Suppressor macrophage (primary cell): ENCODE measurements at places on chromosomes 3 and 15.

- no peak for DNase-seq
Measured at GRCh38 chr3:144773350-144773749, 801.7 kb downstream of the DIPK2A start.

DNA sequence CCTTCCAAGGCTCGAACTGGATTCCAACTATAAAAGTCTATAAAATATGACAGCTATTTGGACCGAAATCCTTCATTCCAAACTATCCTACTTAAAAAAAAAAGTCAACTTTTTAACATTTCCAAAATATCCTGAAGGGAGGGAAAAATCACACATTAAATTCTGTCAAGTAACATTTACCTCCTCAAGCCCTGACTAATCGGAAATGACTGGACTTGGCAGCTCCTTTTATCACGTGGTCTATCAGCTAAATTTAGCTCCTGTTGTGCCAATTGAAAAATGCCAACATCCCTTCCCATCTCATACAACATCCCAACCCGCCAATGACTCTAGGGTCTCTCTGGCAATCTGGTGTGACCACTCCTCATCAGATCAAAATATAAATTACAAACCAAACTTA, 297.9 kb downstream of the FHIT start:
- no peak for DNase-seq

- no peak for DNase-seq
Measured at GRCh38 chr3:32105291-32106131, 909 bp upstream of the GPD1L start.

DNA sequence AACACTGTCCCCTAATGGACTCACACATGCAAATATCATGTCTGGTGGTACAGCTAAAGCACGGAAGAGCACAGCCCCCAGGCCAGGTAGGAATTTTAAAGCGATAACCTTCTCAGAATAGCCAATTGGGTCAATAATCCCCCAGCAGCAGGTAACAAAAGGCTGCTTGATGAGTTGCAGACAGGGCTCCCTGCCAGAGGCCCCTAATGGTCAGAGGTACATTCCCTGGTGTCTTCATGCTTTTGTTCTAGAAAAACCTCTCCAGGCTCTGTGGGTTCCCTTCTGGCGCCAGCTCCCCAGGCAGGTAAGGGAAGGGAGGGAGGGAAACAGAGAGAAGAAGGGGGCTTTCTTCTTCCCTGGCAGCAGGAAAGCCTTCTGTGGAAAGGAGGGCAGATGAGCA, 43.4 kb upstream of the PRTG start:
- no peak for DNase-seq

- no peak for DNase-seq
Measured at GRCh38 chr3:15171096-15171495, 35.0 kb upstream of the CAPN7 start.

- no peak for DNase-seq
Measured at GRCh38 chr3:59710554-59710953, 660.7 kb upstream of the CFAP20DC start.

- DNase-seq = no peak
Measured at GRCh38 chr3:185720326-185720725, 104.5 kb downstream of the IGF2BP2 start.

- DNase-seq = no peak
Measured at GRCh38 chr3:68056556-68056955, 402.1 kb upstream of the SUCLG2 start.

GRCh38 chr3:122974764-122975162, 52.8 kb downstream of the SEMA5B start:
- DNase-seq = no peak

DNA sequence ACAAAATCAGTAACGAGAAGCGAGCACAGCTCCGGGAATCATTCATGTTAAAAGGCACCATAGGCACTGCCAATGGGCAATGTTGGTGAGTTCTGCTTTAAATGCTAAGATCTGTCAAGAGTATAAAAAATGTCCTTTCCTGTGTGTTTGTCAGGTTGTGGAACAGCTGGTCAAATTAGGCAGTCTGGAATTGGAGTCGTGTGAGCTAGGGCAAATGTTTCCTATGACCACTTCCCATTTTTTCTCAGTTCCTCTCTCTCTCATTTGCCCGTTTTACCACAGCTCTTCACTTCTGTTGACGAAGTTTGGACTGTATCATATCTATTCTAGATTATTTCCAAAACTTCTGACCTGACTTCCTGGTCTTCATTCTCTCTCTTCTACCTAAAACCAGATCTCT, 60.8 kb upstream of the GOLIM4 start:
- peak; percentile 89 for DNase-seq

DNA sequence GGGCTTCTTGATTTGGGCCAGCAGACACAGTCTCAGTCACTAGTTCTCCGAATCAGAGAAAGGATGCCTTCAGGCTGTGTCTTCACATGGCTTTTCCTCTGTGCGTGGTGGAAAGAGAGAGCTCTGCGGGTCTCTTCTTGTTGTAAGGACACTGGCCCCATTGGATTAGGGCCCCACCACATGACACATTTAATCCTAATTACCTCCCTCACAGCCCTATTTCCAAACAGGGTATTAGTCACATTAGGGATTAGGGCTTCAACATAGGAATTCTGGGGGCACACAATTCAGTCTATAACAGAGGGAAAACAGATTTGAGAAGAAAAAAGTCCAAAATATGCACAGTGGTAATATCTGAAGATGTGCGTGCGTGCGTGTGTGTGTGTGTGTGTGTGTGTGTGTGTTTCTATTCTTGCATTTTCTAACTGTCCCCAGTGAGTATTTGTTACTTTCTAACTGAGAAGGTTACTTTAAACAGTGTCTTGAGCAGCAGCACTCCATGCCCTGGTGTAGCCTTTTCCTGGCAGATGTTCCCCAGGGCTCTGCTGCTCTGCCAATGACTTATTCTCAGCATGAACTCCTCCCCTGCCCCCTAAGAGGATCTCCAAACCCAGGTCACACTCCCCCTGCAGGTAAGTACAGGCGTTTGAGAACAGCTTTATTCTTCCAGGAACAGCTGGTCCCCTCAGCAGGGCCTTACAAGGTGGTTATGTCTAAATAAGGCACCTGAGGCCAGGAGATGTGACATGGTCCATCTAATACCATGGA, 72.9 kb downstream of the RPL39L start:
- no peak for DNase-seq

GRCh38 chr3:124518350-124518749, 211.9 kb upstream of the UMPS start:
- no peak for DNase-seq

DNA sequence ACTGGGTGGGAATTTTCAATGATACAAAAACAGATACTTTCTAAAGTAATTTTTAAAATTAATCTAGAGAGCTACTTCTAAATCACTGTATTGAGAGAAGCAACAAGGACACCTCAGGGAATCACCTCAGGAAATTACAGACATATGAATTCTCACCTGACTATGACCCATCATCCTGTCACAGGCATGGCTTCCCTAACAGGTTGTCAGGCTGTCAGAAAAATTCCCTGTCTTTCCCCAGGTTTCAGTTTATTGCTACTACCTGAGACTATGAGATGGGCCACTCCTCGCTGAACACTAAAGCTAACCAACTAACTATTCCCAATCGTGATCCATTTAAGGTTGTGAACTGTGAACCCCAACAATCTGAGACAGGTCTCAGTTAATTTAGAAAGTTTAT, 66.1 kb downstream of the CD200 start:
- no peak for DNase-seq

DNA sequence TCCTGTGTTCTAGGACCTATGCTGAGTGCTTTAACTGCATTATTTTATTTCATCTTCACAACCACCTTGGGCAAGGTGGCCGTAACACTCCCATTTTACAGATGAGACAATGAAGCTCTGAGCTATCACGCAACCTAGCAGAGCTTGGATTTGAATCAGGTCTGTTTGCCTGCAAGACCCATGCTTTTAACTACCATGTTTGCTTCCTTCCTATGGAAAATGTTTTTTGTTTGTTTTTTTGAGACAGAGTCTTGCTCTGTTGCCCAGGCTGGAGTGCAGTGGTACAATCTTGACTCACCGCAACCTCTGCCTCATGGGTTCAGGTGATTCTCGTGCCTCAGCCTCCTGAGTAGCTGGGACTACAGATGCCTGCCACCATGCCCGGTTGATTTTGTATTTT, 24.7 kb upstream of the HERC1 start:
- DNase-seq = no peak

DNA sequence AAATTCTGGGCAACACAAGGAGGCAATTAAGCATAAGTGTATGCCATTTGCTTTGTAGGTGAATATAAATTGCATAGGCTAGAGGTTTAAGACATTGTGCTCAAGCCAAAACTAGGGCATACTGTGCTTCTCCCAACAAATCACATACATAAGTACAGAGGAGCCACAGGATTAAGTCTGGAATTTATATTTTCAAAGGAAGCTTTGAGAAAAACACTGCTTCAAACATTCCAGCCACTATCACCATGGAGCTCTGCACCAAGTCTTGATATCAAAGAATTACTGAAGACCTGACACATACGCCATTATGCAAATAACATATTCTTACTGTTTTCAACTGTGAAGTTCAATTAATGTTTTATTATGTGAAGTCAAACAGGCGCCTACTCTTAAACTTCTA, 119.4 kb upstream of the NPHP3 start:
- DNase-seq = no peak

DNA sequence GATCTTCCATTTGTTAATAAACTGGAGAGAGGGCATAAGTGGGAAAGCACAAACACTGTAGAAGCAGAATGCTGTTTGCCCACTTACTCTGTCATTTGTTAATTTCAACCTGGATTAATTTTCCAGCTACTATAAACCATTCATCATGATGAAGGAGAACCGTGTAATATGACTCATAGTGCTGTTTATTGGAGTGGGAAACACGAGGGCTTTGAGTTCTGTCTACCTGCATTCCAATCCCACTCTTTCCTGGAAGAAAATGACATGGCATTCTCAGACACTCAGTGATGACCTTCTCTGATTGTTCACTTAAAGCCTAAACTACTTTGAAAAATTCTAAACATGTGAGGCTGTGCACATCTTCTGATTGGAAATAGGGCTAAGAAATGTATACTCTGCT, 826.7 kb downstream of the AGBL1 start:
- no peak for DNase-seq

DNA sequence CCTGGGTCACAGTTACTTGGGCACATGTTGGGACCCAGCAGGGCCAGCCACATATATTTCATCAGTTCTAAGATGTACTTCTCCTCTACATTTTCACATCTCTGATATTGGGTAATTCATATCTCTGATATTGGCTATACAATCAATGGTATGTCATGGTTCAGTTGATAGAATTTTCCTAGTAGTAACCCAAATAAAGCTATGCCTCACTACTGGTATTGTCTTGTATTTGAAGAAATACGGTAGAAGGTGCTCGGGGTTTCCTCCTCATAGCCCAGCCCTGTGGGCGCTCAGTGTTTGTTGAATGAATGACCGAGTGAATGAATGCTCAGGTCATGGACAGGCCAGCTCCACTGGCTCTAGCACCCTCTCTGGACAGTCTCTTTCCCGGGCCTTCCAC, 94.1 kb downstream of the RAB11A start:
- no peak for DNase-seq

DNA sequence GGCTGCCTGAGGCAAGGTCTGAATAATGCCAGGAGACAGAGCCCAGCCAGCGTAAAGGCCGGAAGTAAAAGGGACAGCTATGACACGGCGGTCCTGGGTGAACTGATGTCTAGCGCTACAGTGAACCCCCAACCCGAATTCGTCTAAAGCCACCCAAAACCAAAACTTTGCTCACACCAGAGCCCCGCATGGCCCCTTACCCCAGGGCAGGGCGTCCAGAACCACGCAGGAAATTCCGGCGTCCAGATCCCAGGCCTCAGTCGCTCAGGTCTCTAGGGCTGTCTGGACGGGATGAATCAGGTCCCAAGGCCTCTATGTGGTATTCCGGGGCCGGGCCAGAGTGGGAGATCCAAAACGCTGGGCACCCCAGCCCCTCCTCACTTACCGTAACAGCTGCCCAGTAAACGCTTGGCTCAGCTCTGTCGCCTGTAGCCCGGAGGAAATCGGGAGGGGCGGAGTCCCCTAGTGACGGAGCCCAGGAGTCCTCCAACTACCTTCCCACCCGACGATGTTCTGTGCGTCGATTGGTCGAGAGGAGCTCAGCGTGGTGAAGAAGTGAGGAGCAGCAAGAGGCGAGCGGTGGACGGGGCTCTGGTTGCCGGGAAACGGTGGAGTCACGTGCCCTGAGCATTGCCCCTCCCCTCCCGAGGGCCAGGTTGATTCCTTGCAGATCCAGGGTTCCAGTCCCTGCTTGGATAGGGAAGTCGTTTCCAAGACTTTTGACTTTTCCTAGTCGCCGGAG, at the start of gene CCDC32:
Gene CCDC32, minus strand, starts transcription at position 452 of the 742 bp plus-strand sequence. CDS start 2,027 bp downstream, outside the sequence.
- DNase-seq = peak; percentile 99

DNA sequence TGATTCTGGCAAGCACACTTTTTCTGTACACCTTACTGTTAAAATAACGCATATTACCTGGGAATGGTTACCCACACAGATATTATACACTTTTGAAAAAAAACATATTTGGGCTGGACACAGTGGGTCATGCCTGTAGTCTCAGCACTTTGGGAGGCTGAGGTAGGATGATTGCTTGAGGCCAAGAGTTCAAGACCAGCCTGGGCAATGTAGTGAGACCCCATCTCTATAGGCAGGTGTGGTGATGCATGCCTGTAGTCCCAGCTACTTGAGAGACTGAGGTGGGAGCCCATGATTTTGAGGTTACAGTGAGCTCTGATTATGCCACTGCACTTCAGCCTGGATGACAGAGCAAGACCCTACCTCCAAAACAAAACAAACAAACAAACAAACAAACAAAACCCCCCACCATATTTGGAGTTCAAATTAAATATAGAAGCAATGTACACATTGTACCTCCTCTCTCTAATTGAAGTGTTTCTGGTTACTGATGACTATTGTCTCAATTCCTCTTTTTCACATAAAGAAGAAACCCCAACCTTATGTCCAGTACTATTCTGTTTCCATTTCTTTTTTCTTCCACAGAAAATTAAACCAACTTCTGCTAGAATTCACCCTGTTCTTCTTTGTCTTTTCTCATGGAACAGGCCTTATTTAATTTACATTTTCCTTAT, 152.6 kb upstream of the UMPS start:
- no peak for DNase-seq

DNA sequence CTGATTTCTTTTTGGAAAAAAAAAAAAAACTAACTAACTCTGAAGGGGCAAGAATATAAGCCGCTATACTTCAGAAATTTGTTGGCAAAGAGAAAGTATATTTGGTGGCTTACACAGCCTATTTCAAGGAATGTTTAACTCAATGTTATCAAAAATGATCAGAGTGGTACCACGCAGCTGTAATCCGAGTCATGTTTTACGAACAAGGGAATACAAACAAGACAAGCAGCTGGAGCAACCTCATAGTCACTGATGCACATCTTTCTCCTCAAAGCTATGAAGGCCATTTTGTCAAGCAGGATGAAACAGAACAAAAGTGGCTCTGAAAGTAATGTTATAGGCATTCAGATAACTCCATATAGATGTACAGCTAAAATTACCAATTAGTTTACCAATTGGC, 81.2 kb downstream of the SCAPER start:
- DNase-seq = no peak
